Heart left ventricle (tissue), 16 donors: ENCODE measurements at places on chromosomes 7 and 10. TPM values are rescaled to one million over a fixed set of nuclear protein-coding genes. Genes with fewer than 3 reads are reported as not detected.

GRCh38 chr10:348456-348855, 213.2 kb downstream of the ZMYND11 start:
- DNase-seq: no peak

DNA sequence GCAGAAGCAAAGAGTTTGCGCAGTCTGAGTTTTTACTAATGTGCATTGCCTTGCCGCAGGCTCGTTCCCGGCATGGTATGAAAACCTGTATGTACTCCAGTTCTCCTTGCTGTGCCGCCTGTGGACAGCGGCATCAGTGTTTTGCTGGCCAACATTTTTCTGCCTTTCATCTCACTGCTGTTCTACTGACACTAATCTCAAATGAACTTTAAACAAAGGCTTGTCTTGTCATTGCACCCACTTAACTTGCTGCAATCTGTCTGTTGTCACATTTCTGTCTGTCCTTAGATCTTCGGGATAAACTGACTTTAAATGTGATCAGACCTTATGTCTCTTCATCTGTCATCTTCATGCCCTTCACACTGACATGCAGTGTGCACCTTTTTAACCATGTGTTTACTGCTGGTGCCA, 71.7 kb upstream of the ZNRF2 start:
- DNase-seq: no peak

- no peak for DNase-seq
Measured at GRCh38 chr10:71344154-71344925, 25.3 kb downstream of the SLC29A3 start.

DNA sequence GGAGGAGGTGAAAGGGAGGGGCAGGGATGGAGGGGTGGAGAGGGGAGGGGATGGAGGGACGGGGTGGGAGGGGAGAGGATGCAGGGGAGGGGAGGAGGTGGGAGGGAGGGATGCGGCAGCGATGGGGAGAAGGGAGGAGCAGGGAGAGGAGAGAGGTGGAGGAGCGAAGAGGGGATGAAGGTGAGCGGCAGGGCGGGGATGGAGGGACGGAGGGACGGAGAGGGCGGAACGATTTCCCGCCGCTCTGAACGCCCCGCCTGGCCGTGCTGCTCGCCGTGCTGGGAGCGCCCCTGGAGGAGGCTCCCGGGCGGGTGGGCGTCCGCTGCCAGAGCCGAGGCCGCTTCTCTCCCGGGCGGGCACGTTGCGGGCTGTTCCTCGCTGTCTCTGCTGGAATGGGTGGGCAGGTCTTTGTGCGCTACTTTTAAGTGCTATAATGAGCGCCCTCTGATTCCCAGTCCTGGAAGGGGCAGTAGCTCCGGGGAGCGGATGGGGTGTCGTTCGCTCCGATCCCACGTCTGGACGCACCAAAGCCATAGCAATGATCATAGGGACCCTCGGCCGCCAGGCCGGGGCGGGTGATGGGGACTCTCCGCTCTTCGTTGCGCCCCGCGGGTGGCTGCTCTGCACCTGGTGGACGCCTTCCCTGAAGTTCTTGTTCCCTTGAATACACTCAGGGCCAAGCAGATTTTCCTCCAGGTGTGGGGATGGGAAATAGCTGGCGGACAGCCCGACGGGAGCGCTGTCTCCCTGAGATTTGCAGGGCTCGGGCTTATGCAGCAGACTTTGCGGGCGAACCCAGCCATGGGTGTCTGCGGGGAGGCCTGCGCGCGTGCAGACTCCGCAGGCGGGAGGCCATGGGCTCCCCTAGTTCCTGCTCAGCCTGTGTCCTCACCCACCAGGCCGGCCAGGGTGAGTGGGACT, 81.1 kb upstream of the CPXM2 start:
- DNase-seq: no peak

- DNase-seq: no peak
Measured at GRCh38 chr10:15035385-15036301, 8.1 kb upstream of the OLAH start.

The YWHAG gene
- polyA plus RNA-seq: 85.5 TPM

The SH2B2 gene
- polyA plus RNA-seq: 2.2 TPM

DNA sequence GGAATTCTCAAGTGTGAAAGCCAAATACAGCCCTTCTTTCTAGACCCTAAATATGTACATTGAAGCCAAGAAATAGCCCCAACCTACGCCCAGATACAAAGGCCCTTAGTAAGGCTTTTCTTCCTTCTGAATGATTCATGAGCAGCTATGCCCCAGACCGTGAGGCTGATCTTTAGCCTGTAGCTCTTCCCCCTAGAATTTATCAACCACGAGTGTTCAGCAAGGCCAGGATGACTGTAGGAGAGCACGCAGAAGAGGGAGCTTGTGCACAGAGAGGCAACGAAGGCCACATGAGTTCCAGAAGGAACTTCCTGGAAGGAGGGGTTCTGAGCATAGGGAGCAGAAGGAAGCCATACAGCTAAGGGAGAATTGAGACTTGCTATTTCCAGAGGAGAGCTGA, 53.0 kb upstream of the HABP2 start:
- DNase-seq: no peak

- no peak for DNase-seq
Measured at GRCh38 chr7:115682507-115682906, 348.1 kb downstream of the TFEC start.

- DNase-seq: no peak
Measured at GRCh38 chr10:7000061-7000460, 410.8 kb downstream of the SFMBT2 start.

GRCh38 chr7:16095171-16095950, 326.0 kb downstream of the CRPPA start:
- DNase-seq: no peak

- no peak for DNase-seq
Measured at GRCh38 chr7:64653721-64654401, 12.1 kb upstream of the ZNF107 start.

DNA sequence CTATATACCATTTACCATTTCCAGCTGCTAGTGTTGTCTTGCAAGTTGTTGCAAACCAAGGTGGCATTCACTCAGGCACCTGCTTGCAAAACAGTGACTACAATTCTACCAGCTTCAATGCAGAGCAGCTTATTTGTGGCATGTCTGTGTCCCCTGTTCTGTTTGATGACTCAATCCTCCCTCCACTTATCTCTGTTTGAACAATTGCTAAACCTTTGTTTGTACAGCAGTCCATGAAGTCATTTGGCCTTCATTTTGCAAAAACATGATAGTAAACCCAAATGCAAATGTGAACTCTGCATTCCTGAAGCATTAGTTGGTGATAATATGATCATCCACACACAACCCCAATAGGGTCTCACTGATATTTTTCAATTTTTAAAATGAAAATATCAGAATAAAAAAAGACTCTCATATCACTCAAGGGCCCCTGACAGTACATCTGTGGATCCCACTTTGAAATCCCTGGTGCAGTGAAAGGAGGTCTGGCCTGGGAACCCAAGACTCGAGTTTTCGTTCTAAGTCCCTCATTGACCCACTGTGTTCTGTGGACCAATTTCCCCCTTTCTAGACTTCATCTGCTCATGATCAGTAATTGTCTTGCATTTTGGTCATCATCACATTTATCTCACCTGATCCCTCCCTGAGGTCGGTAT, 425.4 kb downstream of the RPS24 start:
- DNase-seq: no peak

The UCN3 gene
- not detected for polyA plus RNA-seq

The C10orf143 gene
- polyA plus RNA-seq: 1.1 TPM

The C10orf105 gene
- polyA plus RNA-seq: 0.08 TPM

DNA sequence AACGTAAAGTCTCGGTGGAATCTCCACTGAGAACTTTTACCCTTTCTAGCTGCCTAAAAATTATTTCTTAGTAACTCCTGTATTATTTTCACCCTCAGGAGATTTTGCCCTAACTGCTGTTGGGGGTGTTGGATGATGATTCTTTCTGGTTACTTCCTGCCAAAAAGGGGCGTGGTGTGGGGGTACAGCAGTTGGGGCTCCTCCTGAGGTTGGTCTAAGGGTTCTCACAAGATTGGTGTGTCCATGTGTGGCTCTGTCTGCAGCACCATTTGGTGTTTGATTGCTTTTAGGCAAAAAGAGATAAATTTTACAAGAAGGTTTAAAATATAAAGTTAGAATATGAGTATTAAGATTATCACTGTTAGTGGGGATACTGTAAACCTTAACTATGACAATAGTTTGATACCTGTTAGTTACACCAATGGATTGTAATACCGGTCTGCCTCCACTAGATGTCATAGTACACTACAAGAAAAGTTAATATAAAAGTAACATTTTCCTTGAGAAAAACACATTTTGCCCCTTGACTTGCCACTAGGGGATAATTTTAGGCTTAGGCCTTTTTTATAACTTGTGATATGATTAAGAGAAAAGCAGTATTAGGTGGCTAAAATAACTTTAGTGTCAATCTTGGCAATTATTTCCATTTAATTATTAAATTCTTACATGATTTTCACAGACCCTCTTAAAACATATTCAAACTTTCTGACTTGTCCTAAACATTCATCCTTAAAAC, 928.7 kb downstream of the IPMK start:
- no peak for DNase-seq

DNA sequence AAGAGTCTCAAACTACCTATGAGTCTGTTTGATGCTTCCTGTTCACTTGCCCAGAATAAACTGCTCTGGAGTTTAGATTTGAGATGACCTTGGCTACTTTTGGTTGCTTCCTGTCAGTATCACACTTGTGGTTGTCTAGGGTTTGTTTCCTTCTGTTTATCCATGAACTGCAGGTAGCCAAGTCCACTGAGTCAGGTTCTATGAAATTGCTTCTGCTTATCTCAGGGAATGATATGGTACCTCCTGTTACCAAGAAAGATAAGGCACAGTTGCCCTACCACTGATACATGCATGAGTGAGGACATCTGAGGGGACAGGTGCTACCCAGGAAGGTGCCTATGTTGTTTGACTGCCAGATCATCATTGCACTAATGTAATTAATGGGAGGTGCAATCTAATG, 15.8 kb upstream of the EEPD1 start:
- no peak for DNase-seq

The COMTD1 gene
- 57.9 TPM for polyA plus RNA-seq

The POU6F2 gene
- 0.03 TPM for polyA plus RNA-seq

The LSM8 gene
- polyA plus RNA-seq: 14.6 TPM
